ENCODE measurements at places on chromosomes 6 and 20.

GRCh38 chr20:13458860-13459451 lies 179.8 kb downstream of the TASP1 start:
- no peak for DNase-seq

DNA sequence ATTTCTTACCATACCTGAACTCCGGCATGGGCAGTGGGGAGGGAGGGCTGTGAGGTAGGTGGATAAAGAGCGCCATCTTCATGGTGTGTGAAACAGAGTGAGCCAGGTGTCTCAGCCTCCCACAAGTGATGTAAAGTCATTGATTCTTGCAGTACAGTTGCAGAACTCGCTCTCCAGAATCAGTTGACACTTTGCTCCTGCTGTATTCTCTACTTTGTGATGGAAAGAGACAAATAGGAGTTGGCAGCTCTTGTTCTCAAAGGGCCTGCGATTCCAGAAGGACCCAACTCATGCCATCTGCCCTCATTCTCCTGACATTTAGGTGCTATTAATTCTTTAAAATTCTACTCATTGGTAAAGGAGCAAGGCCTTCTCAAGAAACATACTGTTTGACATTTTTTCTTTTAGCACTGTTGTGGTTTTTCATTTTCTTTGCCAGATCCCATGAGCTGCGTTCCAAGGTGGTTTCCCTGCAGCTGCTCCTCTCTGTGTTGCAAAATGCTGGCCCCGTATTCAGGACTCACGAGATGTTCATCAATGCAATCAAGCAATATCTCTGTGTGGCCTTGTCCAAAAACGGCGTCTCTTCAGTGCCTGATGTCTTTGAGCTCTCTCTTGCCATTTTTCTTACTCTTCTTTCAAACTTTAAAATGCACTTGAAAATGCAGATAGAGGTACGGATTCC lies 49.3 kb downstream of the ARFGEF2 start:
- no peak for DNase-seq

DNA sequence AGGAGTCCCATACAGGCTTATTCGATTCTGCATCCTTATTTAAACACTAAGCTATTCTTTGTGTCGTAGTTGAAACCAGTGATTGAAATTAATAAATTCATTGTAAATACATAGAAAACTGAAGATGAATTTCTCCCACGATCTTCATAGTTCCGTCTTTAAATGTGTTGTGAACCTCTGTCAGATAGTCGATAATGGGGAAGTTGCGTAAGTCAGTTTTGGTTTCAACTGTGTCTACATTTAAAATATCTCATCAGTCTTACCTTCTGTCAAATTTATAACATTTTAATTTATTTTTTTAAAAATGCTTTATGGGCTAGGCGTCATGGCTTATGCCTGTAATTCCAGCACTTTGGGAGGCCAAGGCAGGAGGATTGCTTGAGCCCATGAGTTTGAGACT lies 12.7 kb downstream of the STX11 start:
- DNase-seq: no peak

- no peak for DNase-seq
Observed at GRCh38 chr20:35884541-35884865, 69.8 kb downstream of the SCAND1 start.

DNA sequence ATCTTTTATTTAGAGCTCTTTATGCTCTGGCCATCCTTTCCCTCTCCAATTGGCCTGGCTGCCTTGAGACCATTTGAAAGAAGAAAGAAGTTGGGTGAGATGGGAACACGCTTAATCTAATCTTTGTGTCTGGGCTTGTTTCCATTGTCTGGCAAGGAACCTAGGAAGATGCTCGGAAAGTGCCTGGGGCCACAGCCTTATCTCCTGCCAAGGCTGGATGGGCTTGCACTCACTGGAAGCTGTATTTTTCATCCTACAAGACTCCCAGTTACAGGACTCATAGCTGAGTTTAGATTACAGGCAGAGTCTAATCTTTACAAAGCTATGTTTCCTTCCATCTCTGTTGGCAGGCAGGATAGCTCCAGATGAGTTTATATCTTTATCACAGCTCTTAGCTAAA lies 33.1 kb upstream of the CDYL start:
- DNase-seq: no peak

- no peak for DNase-seq
Observed at GRCh38 chr6:28335040-28335563, 846 bp downstream of the ZSCAN31 start.

GRCh38 chr6:42007286-42008137 lies 42.8 kb upstream of the TAF8 start:
- DNase-seq: no peak

- no peak for DNase-seq
Observed at GRCh38 chr6:98054453-98054852, 771.4 kb upstream of the MMS22L start.
